Progenitor cell of endocrine pancreas (in vitro differentiated cells): ENCODE measurements at places on chromosomes 5 and 9. TPM values are rescaled to one million over a fixed set of nuclear protein-coding genes. Genes with fewer than 3 reads are reported as not detected.

DNA sequence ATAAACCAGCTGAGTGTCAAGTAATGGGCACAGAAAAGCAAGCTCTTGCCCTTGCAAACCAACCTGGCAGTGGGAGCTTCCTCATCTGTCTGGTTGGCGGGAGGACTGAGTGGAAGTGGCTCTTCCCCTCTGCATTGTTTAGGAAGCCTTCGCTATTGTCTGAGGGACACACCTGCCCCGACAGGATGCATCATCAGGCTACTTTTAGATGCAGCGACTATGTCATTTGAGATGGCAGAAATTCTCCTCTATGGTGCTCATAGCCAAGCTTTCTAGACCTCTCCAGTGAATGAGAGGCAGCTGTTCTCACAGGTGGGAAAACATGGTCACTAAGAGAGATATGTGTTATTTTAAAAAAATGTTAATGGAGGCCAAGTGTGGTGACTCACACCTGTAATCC, 104.0 kb downstream of the DOCK8 start:
- no peaks in the 10 kb centered on the region for H3K4me1 ChIP-seq
- H3K4me3 ChIP-seq = no peak overlapping the region
- H3K27me3 ChIP-seq = peaks cover 3% of the 10 kb centered on the region
- no peak overlapping the region for H3K27ac ChIP-seq
- H3K36me3 ChIP-seq = no peaks in the 10 kb centered on the region
- DNase-seq = no peak

CCDC69 gene
- total RNA-seq = 3.6 and 4.6 TPM in 2 replicates

GRCh38 chr9:125549891-125550885, 156.8 kb downstream of the MAPKAP1 start:
- H3K27ac ChIP-seq = no peak overlapping the region
- H3K36me3 ChIP-seq = no peaks in the 10 kb centered on the region
- H3K4me1 ChIP-seq = peaks cover 9% of the 10 kb centered on the region
- no peaks in the 10 kb centered on the region for H3K27me3 ChIP-seq
- H3K4me3 ChIP-seq = no peak overlapping the region

CDX1 gene
- total RNA-seq = 0.31 and 0.43 TPM in 2 replicates

RECK gene
- total RNA-seq = 6.9 and 7.1 TPM in 2 replicates

- no peak overlapping the region for H3K27ac ChIP-seq
- H3K27me3 ChIP-seq = no peaks in the 10 kb centered on the region
- peaks cover 2% of the 10 kb centered on the region for H3K36me3 ChIP-seq
- H3K4me3 ChIP-seq = no peak overlapping the region
These were observed 7.7 kb downstream of the CAST start for GRCh38 chr5:96669909-96670308.
